ENCODE measurements at places on chromosomes 4 and X.

DNA sequence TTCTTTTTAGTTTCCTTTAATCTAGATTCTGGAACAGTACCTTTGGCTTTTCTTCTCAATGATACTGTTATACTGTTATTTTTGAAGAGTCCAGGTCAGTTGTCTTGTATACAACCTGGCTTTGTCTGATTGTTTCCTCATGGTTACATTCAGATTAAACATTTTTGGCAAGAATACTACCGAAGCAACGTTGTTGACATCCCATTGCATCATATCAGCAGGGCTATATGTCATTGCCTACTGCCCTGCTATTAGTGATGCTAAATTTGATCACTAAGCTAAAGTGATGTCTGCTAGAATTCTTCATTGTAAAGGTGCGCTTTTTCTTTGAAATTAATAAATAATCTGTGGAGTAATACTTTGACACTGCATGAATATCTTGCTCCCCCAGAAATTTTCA is 5.8 kb upstream of the ATP1B4 start:
- DNase-seq = no peak

DNA sequence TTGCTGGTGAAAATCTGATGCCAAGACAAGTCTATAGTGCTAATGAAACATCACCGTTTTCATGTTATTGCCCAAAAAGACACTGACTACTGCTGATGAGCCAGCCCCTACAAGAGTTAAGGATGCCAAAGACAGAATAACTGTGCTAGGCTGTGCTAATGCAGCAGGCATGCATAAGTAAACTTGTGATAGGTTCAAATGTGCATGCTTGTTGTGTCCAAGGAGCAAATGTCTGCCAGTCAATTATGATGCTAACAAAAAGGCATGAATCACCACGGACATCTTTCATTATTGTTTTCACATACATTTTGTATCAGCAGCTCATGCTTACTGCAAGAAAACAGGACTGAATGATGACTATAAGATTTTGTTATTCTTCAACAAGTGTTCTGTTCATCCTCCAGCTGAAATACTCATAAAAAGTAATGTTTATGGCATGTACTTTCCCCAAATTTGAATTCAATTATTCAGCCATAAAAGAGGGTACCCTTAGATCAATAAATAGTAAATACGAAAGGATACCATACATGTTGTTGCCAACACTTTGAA is 306.9 kb upstream of the ARSJ start:
- DNase-seq = no peak

GRCh38 chr4:76326515-76326914 is 20.0 kb downstream of the STBD1 start:
- no peak for DNase-seq

DNA sequence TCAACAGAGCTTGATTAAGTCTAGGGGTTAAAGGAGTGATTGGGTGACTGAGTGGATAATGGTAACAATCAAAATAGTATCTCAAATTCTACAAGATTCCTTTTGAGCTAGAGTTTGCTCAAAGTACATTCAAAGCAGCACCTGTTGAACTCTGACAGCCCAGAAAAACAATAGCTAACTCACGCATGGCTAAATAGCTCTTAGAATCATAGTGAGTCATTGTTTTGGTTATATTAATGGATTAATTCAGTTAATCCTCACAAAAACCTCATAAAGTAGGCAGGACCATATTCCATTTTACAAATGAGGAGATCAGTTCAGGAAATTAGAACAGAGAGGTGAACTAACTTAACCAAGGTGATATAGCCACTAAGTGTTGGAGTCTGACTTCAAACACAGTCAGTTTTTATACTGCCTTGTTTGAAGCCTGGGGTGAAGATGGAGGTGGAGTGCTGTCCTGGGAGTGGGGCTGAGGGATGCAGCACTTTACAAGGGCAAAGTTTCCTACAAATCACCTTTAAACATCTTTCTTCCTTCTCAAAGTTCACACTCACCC is 35.9 kb upstream of the PPM1K start:
- no peak for DNase-seq

GRCh38 chrX:14027511-14028019 is 2.1 kb downstream of the GEMIN8 start:
- no peak for DNase-seq

DNA sequence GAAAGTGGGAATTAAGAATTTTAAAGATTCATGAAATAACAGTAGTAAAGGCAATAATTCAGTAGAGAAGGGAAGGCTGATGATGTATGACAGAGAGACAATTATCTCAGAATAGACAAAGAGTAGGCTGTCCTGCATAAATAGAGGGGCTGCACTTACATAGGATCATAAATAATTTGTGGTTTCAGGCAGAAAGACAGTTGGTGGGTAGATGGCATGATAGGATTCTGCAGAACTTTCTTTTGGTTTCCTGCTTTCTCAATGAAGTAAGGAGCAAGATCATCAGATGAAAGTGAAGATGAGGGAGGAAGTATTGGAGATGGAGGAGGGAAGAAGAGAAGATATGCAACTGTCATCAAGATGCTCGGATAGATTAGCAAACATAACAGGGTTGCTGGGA is 604.9 kb upstream of the ZFP42 start:
- no peak for DNase-seq

DNA sequence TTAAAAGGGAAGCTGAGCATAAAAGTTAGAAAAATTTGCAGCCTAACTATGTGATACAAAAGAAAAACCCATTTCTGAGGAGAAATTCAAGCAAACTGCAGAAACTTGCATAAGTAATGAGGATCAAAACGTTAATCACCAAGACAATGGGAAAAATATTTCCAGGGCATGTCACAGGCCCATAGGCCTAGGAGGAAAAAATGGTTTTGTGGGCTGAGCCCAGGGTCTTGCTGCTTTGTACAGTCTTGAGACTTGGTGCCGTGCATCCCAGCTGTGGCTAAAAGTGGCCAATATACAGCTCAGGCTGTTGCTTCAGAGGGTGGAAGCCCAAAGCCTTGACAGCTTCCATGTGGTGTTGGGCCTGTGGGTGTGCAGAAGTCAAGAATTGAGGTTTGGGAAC is 37.7 kb upstream of the ADAMTS3 start:
- DNase-seq = no peak

- no peak for DNase-seq
Measured at GRCh38 chrX:120287513-120288112, 23.6 kb downstream of the TMEM255A start.

- no peak for DNase-seq
Measured at GRCh38 chr4:183821076-183821853, 83.8 kb upstream of the STOX2 start.

DNA sequence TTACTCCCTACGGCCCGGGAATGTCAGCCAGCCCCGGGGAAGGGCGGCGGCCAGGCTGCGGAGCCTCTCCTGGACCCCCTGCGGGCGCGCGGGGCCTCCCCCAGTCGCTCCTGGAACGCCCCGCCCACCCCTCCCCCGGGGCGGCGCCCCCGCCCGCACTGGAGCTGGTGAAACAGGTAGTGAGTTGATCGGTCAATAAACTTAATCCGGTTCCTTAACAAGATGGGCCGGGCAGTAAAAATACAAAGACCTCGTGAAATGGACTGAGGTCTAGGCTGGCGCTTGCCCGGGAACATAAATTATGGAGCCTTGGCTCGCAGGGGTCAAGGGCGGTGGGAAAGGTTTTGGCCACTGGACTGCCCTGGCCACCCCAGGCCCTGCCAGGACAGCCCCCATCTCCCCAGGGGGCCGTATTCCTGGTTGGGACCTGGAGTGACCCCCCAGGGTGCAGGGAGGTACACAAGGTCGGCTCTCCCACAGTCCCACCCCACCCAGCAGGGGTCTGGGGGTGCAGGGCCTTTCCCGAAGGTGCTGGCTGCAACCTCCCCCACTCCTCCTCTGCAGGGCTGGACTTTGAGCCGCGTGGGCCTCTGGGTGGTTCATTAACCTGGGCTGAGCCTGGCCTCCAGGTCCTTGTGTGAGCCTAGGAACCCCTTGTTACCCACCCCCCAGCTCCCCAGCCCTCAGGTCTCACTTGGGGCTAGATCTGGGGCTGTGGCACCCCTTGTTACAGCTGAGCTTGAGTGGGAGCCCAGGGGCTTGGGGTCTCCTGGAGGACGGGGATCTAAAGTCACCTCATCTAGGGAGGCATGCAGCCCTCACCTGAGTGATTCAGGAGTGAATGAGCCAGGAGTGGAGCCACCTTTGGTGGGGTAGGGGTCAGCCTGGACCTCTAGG is 2.5 kb downstream of the FGFR3 start:
- DNase-seq = no peak

DNA sequence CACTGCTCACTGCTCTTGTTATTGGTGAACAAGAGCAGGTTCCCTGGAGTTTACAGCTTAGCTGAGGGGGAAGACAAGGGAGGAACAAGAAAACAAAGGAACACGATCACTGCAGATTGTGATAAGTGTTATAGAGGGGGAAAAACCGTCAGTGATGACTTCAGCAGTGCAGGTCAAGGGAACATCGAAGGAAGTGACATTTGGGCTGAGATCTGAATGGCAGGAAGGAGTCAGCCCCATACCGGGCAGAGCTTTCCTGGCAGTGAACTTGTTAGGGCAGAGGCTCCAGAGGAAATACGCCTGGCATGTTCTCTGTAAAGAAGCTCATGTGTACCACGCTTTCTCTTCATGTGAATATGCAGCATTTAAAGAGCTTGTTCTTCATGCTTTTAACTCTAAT is 78.1 kb downstream of the LDB2 start:
- no peak for DNase-seq

DNA sequence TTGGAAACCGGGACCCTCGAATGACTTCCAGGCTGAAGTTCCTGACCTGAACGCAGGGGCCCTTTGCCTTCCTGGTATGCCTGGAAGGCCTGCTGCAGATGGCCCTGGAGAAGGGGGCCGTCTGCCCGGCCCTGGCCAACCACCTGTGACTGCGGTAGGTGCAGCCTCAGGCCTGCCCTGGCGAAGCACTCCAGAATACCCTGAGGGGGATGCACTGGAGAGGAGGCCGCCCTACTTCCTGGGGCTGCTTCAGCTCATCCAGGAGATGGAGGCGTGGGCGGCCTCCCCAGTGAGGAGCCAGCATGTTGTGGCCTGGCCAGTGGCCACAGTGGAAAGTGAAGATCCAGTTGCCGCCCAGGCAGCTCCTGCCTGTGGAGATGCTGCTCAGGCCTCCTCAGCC is 26.4 kb upstream of the PNMA3 start:
- DNase-seq = no peak

GRCh38 chr4:70816894-70817293 is 22.8 kb downstream of the GRSF1 start:
- DNase-seq = no peak

GRCh38 chrX:11265352-11265751 is 27.9 kb upstream of the AMELX start:
- no peak for DNase-seq

- no peak for DNase-seq
Measured at GRCh38 chr4:71663780-71664179, 120.1 kb downstream of the GC start.

DNA sequence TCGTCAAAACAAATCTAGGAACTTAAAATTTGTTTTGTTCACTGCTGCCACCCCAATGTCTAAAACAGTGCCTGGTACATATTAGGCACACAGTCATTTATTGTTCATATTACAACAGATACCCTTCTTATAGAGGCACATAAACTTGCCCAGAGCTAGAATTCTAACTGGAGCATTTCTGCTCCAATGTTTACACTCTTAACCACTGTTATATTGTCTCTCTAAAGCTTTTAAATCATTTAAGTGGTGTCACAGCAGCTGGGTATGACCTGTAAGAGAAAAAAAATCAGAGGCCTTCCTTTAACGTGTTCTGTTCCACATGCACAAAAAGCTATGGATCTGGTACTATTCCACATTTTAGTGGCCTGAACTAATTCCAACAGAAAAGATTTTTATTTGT is 3.0 kb downstream of the UBE2D3 start:
- no peak for DNase-seq

GRCh38 chr4:4780729-4781244 is 78.7 kb upstream of the MSX1 start:
- no peak for DNase-seq

Data from activated CD4-positive, alpha-beta T cell treated with anti-CD3 and anti-CD28 coated beads, Interleukin-2, amount 50 U/mL, for 48 hours (primary cell).